Inflammatory macrophage (primary cell): ENCODE measurements at places on chromosomes 13 and 19.

GRCh38 chr19:6286676-6287075 lies 6.9 kb upstream of the MLLT1 start:
- no peak for DNase-seq

DNA sequence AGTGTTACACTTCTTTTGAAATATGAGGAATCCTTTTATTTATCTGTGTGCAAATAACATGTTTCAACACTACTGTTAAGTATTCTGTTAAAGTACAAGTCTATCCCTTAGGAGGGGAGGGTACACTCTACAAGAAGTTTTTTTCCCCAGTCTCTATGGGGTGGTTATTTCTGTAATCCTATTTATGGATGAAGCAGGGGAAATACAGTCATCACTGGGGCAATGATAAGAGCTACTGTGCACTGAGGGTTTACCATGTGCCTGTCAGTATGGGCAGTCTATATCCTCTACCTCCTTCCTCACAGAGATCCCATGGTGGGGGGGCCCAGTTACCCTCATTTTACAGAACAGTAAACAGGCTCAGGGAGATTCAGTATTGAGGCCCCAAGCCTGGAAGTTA lies 16.6 kb upstream of the TRIM13 start:
- DNase-seq, result no peak

DNA sequence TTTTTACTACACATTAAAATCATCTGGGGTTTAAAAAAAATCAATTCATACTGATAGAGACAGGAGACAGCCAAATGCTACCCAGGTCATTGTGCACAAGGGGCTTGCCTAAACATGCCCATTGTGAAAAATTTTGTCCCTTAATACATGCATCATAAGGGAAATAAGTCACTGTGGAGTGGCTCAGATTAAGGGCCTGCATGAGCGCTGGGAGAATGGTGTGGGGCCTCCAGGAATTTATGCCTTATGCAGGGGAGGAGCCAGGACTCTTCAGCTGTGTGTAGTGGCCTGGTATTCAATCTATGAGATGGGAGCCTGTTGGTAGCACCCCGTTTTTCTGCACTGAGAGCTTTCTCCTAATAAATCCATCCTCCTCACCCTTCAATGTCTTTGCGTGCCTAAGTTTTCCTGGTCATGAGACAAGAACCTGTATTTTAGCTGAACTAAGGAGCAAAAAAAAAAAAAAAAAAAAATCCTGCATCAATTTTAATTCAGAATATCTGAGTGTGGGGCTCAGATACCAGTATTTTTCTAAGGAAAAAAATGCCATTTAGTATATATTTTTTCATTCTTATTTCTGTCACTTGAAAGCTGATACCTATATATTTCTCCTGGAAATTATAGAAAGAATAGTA lies 997.6 kb upstream of the ATXN8OS start:
- DNase-seq, result no peak

DNA sequence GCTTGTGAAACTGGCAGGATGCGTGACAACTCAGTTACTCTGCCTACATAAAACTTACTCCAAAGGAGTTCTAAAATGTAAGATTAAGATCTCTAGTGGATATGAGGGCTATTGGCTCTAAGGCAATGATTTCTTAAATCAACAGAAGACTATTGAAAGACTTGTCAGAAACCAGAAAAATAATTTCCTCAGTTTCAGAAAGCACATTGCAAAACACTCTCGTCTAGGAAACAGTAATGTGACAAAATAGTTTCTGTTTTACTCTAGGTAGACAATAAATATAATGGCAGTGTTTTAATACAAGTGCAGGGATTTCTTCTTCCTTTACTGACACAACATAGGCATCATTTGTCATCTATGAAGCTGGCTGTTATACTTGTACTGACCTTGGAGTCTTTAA lies 230.1 kb downstream of the KCTD12 start:
- peak; percentile 18 for DNase-seq

- peak; percentile 55 for DNase-seq
Measured at GRCh38 chr13:45064889-45065288, 55.4 kb upstream of the GTF2F2 start.

DNA sequence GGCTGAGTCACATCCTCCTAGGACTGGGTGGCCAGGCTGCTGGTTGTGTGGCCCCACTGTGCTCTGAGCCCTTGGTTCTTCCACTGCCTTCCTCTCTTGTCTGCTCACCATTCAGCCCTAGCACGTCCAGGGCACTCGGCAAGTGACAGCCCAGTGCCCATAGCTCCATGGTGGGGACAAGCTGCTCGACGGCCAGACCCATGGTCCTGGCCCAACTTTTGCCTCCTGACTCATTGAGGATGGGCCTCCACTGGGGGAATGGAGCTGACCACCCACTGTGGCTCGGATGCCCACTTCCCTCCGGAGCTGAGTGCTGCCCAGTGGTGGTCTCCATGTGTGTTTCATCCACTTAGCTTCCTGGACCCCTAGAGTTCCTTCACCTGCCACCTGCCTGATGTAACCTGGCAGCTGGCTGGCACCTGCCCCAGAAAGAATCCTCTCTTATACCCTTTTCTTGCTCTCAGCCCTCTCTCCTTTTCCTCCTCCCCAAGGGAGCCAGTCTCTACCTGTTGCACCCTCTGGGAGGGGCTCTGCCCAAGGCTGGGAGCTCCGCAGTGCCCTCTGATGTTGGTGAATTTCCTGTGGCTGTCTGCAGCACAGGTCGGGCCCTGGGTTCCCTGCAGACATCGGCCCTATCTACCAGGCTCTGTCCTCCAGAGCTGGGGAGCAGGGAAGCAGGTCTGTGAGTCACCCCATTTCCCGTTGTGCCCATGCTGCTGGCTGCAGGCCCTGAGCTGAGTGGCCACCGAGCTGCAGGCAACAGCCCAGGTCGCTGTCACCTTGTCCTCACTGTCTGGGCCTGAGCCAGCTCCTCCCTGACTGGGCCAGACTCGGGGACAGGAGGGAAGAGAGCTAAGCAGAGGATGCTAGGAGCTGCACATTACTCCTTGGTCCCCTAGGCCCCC lies 7.4 kb downstream of the CHST8 start:
- no peak for DNase-seq

DNA sequence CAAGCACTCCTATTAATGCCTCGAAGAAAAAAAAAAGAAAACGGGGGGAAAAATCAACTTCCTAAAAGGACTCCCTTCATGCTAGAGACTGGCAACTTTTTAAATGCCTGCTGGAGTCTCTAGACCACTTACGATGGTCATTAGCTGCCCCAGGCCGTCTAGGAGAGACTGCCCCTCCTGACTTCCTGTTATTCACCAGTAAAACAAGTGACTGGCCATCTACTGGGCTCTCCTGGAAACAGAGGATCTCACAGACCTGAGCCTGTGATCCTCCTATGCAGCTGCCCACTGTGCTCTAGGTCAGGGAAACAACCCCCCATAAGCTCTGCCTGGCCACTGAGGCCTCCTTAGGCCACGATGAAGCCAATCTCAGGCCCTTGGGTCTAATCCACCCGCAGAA lies 7.4 kb downstream of the ZNF266 start:
- no peak for DNase-seq

DNA sequence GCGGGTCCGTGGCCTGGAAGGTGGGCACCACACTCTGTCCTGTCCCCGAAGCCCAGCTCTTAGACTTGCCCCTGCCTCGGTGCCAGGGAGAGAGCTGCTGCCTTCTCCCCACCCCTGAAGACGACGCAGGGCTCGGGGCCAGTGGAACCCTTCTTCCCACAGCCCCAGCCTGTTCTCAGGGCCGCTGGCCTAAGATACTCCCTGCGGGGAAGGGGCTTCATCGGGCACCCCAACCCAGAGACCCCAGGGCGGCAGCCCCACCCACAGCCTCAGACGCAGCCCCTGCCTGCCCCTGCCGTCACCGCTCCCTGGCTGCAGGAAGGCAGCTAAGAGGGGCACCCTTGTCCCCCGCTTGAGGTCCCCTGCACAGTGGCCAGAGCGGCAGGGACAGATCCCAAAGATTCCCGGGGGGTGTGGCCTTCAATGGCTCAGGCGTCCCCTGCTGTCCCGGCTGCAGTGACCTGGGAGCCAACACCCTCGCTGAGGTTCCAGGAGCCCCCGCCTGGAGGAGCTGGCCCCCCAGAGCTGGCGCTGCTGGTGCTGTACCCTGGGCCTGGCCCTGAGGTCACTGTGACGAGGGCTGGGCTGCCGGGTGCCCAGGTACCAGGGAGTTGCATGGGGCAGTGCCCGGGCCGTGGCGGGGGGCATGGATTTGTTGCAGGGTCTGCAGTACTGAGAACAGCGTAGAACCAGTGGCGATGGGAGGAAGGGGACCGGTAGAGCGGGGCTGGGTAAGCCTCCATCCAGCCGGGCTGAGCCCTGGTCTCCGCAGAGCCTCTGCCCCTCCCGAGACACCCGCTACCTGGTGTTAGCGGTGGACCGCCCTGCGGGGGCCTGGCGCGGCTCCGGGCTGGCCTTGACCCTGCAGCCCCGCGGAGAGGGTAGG lies 1.0 kb downstream of the AMH start:
- no peak for DNase-seq

GRCh38 chr13:94435604-94436226 lies 43.8 kb downstream of the DCT start:
- peak; percentile 43 for DNase-seq

DNA sequence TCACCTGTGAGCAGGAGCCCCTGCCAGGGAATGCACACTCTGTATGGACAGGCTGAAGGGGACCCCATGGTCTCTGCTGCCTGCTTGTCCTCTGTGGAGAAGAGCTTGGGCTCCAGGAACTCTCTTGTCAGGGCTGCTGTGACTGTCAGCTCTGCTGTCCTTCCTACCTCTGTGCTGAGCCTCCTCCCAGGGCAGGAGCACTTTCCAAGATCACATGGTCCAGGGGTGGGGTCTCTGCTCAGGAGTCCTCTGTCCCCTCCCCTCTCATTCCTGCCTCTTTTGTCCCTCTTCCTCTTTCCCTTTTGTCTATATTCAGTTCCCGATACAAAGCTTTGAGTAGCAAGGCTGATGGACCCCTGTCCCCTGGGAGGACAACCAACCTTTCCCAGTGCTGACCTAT lies at the start of gene CEACAM7:
Gene CEACAM7 (minus strand): TSS at position 173 of the 400 bp plus-strand sequence. CDS start 105 bp downstream, at position 68.
- DNase-seq, result no peak

- no peak for DNase-seq
Measured at GRCh38 chr13:28606466-28606865, 52.5 kb upstream of the POMP start.

DNA sequence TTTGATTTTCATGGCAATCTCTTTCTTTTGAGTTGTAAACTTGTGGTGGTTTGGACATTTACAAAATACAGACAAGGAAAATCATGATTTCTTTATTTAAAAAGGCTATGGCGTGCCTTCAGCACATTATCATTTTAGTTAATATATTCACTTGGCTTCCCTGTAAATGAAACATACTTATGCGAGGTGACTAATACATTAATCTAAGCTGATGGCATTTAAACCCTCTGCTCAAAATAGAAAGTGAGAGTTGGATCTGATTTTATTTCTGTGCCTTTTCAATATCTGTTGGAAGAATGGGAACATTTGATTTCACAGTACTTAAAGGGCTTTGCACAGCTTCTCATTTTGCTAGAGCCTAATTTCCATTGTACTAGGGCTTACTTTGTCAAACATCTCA lies 289.8 kb downstream of the MTUS2 start:
- DNase-seq, result no peak

DNA sequence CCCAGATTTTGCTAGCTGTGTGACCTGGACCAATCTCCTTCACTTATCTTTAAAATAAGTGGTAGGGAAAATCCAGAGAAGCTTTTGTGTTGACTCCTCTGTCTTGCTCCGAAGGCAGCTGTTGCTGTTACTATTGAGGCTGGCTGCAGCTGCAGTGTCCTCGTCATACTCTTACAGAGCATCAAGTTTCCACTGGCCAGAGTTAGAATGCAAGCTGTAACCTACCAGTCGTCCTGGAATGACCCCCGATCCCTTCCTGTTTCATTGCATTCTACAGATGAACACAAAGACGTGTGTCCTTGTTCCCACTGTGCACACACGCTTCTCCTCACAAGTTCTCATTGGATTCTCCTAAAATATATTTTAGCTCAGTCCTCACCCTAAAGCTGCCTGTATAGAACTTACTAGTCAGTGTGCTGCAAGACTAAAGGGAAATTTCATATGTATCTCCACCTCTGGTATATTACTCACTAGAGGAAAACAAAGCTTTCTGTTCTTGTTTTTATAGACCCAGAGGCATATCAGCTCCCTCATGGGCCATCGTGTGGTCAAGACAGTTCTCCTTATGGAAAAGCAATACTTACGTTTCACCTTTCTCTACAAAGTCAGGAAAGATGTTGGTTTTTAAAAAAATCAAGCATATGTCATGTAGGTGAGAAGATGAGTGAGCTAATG lies 589.8 kb downstream of the LMO7 start:
- no peak for DNase-seq

DNA sequence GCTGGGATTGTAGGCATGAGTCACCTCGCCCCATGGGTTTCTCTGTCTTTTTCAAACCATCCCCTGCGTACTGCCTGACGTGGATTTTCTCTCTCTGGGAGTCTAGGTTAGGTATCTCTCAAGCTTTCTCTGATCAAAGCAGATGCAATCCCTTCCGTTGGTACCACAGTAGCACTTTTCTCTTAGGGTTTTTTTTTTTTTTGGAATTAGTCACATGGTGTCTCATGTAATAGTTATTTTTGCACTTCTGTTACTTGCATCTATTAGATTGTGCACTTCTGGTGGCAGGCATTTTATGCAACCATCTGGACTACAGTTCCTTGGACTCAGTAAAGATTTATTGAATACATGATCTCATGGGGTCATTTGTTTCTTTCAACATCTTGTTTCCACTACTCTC lies 72.1 kb downstream of the GPC6 start:
- no peak for DNase-seq

DNA sequence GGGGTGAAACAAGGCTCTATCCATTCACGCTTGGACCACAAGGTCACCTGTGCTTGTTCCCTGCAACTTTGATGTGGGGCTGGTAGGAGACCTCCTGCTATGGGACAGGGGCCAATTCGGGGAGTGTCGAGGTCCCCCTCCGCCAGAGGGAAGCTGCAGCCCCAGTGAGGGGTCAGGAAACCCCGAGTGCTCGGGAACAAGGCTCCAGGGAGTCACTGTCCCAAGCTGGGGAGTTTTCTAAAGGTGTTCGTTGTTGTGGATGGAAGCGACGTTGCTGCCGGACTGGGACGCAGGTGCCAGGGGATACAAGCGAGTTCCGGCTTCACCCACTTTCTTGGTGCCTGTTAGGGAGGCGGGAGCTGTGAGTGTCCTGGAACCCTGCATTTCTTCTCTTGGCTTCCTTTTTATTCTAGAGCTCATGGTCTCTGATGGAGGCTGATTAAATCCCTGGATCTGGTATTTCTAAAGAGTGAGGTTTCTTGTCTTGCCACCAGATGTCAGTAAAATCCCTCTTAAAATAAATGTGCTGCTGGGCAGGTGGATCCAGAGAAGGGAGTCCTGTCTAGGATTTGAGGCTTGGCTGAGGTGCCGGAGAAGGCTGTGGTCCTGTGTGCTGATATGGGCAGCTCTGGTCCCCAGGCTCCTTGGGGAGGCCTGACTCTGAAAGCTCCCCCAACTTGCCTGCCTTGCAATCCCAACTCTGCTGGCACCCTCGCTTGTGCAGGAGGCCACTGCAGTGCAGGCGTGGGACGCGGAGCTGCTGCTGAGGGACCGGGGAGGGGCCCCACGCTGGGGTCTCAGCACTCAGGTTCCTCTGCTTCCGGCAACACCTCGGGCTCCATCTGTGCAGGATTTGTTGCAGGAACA lies 153.9 kb downstream of the TEX29 start:
- peak; percentile 9 for DNase-seq

GRCh38 chr13:35475960-35476943 lies at the start of gene MAB21L1:
TSS of gene MAB21L1 (minus strand) at chr13:35476689. CDS start at chr13:35476138, 551 bp downstream.
- DNase-seq, result no peak
